Activated CD8-positive, alpha-beta memory T cell treated with anti-CD3 and anti-CD28 coated beads, Interleukin-2, amount 10 ng/mL, durations not matched to agents 7 days and 5 days (primary cell): ENCODE measurements at places on chromosomes 5 and 9.
A peak's percentile ranks its signal among the peaks of the same experiment; 100 is the strongest.

DNA sequence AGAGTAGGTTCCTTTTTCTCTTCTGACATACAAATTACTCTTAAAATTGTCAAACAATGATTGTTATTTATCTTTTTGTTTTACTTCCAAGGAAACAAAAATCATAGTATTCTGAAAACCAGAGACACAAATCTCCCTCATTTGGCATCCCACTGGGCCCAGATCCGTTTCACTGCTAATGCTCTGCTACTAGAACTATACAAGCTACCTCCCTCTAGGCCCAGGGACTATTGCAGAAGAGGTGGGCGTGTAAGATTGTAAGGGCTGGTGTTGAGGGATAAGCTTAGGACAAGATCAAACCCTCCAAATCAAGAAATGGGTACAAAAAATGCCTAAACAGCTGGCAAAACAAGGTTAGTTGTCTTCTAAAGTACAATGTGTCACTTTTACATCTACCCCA lies 928.9 kb upstream of the CDH10 start:
- H3K4me1 ChIP-seq, result peaks cover 1% of the 10 kb centered on the region
- no peak overlapping the region for H3K27ac ChIP-seq
- no peak for DNase-seq
- no peaks in the 10 kb centered on the region for H3K36me3 ChIP-seq
- no peaks in the 10 kb centered on the region for H3K27me3 ChIP-seq
- H3K4me3 ChIP-seq, result no peak overlapping the region

DNA sequence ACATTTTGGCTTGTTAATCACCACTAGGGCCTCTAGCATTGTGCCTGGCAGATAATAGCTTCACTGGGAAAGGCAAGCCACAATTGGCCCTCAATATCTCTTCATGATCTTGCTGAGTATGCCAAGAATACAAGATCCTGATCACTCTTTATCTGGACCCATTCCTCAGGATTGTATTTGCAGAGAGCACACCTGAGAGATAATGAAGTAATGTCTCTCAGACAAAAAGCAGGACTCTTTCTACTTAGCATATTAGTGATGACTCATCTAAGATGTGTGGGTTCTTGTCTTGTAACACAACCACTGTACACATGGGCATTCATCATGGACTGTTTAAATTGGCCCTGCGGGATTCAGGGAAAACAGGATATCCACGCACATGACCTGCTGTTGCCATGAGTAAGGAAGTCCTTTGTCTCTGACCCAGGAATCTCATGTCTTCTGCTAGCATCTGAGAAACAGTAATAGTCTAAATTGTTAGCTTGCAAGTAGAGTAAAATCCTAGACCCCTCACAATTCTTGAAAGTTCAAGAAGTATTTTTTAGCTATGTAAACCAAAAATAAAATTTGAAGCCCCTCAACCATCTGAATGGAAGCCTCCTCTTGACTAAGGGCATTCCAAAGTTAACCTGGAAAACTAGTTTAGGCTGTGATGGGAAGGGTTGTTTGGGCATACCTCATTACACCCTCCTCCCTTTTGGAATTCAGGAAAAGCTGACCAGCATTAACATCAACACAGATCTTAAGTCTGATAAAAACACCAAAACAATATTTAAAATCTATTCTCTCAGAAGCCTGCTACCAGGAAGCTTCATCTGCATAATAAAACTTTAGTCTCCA lies 28.0 kb upstream of the NFIL3 start:
- H3K27me3 ChIP-seq, result peaks cover 59% of the 10 kb centered on the region
- no peaks in the 10 kb centered on the region for H3K4me1 ChIP-seq
- H3K36me3 ChIP-seq, result no peaks in the 10 kb centered on the region
- no peak overlapping the region for H3K4me3 ChIP-seq

DNA sequence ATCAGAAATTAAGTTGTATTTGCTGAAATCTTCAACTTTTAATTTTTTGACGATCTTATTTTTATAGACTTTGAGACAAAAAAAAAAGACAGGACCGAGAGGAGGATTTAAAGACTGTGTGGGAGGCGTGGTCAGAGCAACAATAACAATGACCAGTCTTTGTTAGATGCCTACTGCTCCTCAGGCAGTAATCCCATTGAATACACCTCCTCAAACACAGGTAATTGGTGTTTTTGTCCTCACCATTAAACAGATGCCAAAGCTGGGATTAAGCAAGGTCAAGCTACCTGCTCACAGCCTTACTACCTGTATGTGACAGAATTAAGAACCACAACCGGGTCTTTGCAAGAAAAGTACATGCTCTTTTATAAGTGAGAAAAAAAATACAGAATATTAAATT lies 233.3 kb upstream of the GRAMD2B start:
- no peaks in the 10 kb centered on the region for H3K4me1 ChIP-seq
- H3K27me3 ChIP-seq, result no peaks in the 10 kb centered on the region
- H3K4me3 ChIP-seq, result no peak overlapping the region
- no peak for DNase-seq
- H3K27ac ChIP-seq, result no peak overlapping the region
- no peaks in the 10 kb centered on the region for H3K36me3 ChIP-seq

DNA sequence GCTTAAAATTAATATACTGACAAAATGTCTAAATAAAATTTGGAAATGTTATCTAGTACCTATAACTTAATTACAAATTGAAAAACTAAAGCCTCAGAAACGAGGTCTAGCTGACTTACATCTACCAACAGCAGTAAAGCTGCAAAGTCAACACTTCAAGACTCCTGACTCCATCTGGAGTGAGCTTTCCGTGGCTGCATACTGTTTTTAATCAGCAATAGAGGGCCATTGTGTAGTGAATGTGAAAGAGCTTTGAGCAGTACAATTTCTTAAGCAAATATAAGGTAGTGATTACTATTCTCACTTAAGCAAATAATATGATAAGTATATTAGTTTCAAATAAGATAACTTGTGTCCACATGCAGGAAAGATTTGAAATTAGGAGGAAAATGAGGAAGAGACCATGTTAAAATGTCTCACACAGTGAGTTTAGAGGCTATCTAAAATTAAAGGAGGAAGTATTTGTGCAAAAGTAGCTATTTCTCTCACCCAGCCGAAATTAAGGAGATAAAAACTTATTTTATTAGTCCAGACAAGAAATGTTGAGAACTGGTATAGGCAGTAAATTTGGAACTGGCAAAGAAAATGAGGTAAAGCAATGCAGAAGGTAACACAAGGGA lies 6.4 kb downstream of the SPINK6 start:
- H3K36me3 ChIP-seq, result no peaks in the 10 kb centered on the region
- H3K27me3 ChIP-seq, result peaks cover 6% of the 10 kb centered on the region
- no peak for DNase-seq
- no peaks in the 10 kb centered on the region for H3K4me1 ChIP-seq
- H3K27ac ChIP-seq, result no peak overlapping the region
- H3K4me3 ChIP-seq, result no peak overlapping the region

GRCh38 chr5:160311491-160312133 lies 752 bp downstream of the CCNJL start:
- DNase-seq, result no peak
- H3K4me1 ChIP-seq, result peaks cover 16% of the 10 kb centered on the region

- H3K36me3 ChIP-seq, result no peaks in the 10 kb centered on the region
- H3K27me3 ChIP-seq, result peaks cover 34% of the 10 kb centered on the region
- no peak overlapping the region for H3K4me3 ChIP-seq
These were observed 104.3 kb downstream of the PDE4D start for GRCh38 chr5:59789197-59789596.

DNA sequence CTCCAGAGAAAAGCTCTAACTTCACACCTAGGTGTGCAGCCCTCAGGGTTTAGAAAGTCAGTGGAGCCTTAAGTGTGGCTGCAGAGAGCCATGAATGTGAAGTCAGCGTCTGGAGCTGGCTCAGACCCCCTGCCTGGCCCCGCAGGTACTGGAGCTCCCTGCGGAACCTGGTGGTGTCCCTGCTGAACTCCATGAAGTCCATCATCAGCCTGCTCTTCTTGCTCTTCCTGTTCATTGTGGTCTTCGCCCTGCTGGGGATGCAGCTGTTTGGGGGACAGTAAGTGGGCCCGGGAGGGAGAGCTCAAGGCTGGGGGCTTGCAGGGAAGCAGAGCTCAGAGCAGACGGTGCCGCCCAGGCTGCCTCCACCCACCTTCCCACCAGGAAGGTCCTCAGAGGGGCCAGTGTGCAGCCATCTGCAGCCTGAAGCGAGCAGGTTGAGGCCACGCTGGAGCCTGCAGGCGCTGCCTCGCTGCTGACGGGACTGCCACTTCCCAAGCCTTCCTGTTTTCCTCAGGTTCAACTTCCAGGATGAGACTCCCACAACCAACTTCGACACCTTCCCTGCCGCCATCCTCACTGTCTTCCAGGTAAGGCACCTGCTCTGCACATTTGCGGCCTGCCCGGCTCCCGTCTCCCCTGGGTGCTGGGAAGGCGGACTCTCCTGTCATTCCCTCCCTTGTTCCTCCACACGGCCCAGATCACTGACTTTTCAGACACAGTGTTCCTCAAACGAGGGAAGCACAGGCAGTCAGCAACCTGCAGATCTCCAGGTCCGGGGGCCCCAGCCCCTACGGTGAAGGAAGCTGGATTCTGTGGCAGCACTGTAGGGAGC lies 108.9 kb downstream of the CACNA1B start:
- DNase-seq, result no peak
- H3K4me1 ChIP-seq, result no peaks in the 10 kb centered on the region
- no peaks in the 10 kb centered on the region for H3K36me3 ChIP-seq

GRCh38 chr9:12922224-12922866 lies 147.5 kb downstream of the LURAP1L start:
- no peak overlapping the region for H3K4me3 ChIP-seq
- H3K4me1 ChIP-seq, result no peaks in the 10 kb centered on the region
- H3K36me3 ChIP-seq, result no peaks in the 10 kb centered on the region
- H3K27me3 ChIP-seq, result no peaks in the 10 kb centered on the region

DNA sequence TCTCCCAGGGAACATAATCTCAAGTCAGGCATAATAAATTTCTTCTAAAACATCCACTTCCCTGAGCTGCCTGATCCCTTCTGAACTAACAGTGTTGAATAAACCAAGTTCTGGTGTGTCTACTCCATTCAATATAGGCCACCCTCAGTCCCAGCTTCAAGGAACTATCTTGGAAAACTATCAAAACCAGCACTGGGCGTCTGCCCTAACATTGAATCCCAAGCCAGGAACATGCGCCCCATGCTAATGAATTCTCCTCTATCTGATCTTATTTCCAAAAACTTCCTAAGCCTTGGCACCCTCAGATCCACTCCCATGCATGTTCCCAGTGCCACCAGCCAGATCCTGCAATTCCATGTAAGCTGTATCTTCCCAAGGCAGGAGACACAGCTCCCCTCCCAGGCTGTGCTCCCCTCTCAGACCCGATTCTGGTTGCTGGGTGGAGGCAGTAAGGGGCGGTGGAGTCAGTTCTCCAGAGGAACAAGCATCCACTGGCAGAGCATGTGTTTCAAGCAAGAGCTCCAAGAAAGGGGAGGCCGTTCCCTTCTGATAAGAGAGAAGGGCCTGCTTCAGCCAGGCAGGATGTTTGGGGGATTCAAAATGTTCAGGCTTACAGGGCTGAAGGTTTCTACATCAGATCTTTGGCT lies 13.1 kb upstream of the FOXI1 start:
- peaks cover 8% of the 10 kb centered on the region for H3K27me3 ChIP-seq
- DNase-seq, result no peak
- H3K4me3 ChIP-seq, result no peak overlapping the region

GRCh38 chr9:121372239-121373010 lies 2.4 kb upstream of the STOM start:
- no peak overlapping the region for H3K4me3 ChIP-seq
- H3K36me3 ChIP-seq, result peaks cover 13% of the 10 kb centered on the region
- no peak overlapping the region for H3K27ac ChIP-seq
- H3K4me1 ChIP-seq, result peaks cover 39% of the 10 kb centered on the region
- DNase-seq, result no peak
- no peaks in the 10 kb centered on the region for H3K27me3 ChIP-seq

DNA sequence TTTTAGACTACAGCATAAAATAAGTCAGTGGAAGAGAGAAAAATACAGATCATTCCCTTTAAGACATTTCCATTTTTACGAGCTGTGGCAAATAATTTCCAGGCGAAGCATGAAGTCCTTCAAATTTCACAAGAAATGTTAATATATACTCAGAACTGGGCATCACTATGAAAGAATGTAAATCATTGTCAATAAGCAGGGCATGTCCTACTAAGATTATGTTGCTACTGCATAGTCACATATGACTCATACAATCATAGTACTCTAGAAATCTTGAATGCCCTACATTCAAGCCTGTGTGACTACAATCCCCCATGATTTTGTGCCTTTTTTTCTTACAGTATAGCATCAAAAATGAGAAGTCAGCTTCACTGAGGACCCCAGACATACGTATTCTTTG lies 485.2 kb upstream of the FTMT start:
- no peak for DNase-seq
- H3K27ac ChIP-seq, result no peak overlapping the region
- no peaks in the 10 kb centered on the region for H3K4me1 ChIP-seq
- H3K4me3 ChIP-seq, result no peak overlapping the region
- no peaks in the 10 kb centered on the region for H3K36me3 ChIP-seq
- no peaks in the 10 kb centered on the region for H3K27me3 ChIP-seq

DNA sequence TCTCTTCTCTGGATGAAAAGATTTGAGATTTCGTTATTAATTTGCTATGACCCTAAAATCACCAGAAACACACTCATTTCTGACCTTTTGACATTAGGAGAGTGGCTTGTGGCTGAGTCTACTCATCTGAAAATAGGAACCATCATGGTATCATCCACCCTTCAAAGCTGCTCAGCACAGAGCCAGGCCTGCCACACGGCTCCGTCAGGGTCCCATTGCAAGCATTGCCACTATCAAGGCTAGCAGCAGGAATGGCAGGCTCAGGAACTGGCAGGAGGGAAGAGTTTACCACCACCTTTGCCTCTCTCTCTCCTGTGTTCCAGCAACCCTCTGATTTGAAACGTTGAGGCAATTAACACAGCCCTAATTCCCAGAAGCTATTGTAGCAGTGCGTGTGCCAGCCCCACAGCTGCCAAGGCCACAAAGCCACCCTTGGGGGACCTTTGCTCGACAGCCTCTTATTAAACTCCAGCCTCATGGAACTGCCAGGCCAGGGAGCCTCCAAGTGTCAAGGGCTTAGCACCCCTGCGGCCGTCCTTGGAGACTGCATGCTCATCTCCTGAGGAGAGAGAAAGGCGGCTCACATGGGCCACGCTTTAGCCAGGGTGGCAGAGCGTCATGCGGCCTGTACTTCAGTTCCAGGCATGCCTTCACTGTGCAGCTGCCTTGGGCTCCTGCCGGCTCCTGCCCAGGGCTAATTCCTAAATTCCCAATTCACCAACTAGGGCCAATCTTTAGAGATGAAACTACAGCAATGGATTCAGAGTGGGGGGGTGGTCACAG lies 145.9 kb downstream of the ROR2 start:
- H3K4me1 ChIP-seq, result peaks cover 21% of the 10 kb centered on the region
- no peak overlapping the region for H3K4me3 ChIP-seq
- DNase-seq, result peak; percentile 26
- no peak overlapping the region for H3K27ac ChIP-seq
- peaks cover 9% of the 10 kb centered on the region for H3K27me3 ChIP-seq

DNA sequence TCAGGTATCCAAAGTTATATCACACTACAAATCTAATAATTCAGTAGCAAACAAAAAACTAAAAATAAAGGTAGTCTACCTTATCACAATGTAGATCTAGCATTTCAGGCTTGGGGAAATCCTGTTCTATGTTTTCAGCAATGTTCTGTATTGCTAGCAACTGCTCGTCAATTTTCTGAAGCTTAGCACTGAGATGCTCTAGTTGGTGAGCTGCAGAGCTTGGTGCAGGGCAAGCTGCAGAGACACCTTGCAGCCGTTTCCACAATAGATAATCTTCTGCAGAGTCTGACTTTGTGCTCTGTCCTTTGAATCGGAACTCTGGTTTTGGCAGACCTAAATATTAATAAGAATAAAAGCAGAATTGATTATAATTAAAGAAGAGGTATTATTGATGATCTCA lies 95.5 kb downstream of the CPLANE1 start:
- H3K27ac ChIP-seq, result no peak overlapping the region
- H3K4me1 ChIP-seq, result peaks cover 6% of the 10 kb centered on the region
- no peak overlapping the region for H3K4me3 ChIP-seq
- no peak for DNase-seq
